CD4-positive, alpha-beta T cell treated with Interleukin-2 at 100 ng/mL for 4 hours (primary cell): ENCODE measurements at places on chromosomes 3 and 15.

- no peak for DNase-seq
These were observed 124.8 kb downstream of the DMXL2 start for GRCh38 chr15:51497806-51498205.

DNA sequence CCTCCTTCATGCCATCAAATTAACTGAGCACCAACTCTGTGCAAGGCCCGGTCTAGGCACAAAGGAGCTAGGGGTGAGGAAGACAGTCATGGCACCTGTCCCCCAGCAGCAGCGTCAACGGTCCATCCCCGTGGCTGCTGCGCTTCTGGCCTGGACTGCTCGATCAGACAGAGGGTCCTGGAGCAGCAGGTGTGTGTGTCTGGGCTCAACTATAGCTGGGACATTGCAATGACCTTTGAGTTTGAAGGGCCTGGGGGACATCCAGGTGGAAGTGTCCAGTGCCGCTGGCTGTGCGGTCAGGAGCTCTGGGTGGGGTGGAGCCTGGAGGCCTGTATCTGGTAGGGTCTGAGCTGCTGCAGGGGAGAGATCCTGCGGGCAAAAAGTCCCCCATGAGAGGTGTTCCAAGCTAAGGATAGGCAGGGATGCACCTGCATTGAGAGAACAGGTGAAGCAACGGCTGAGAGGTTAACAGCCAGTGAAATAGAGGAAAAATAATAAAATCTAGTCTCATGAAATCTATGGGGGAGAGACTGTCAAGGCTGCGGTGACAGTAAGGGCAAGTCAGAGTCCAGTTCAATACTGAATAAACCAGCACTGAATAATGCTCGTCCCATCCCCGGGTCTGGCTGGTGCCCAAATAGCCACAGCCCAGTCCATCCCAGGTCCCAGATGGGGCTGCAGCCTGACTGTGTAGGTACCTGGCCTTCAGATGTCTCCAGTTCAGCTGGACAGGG, 25.4 kb upstream of the SLC41A3 start:
- DNase-seq: no peak

GRCh38 chr15:57797568-57798267, 91.2 kb downstream of the POLR2M start:
- no peak for DNase-seq

- no peak for DNase-seq
These were observed 242.8 kb upstream of the CNTN4 start for GRCh38 chr3:1855841-1856240.

DNA sequence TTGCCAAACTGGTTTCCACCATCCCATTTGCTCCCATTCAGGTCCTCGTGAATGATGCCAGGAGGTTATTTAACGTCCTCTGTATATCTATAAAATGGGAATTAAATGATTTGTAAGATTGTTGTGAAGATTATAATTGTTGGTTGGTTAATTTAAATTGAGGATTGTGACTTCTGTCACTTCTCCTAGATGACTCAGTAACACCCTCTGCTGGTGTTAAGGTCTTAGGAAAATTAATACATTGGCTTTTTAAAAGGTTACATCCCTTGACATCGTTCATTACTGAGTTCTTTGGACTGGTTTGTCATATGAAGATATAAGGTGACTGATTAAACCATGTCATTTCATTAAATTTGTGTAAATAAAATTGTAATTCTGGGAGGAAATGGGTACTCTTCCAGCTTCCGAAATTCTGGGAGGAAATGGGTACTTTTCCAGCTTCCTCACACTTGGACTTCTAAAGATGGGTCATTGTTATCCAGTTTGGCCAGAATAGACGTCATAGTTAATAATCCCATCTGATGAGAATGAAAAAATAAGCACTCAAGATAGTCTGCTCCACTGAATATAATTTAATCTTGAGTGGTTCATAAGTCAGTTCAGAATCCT, 33.3 kb upstream of the PAQR5 start:
- DNase-seq: peak; percentile 18

DNA sequence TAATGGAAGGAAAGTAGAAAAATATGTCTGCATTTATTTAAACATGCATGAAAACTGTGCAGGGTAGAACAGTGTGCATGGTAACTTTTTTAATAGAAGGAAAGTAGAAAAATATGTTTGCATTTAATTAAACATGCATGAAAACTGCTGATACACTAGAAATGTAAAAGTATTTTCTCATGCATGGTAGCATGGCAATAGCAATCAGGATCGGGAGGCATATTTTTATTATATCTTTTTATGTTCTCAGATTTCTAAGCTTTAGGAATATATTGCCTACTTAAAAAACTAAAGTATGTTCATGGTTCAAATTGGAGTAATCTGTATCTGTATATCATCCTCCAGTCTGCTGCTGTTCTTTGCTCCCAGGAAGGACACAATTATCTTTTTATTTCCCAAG, 1468.9 kb upstream of the GBE1 start:
- no peak for DNase-seq

GRCh38 chr3:111072031-111072921, 660 bp downstream of the NECTIN3 start:
- peak; percentile 27 for DNase-seq

DNA sequence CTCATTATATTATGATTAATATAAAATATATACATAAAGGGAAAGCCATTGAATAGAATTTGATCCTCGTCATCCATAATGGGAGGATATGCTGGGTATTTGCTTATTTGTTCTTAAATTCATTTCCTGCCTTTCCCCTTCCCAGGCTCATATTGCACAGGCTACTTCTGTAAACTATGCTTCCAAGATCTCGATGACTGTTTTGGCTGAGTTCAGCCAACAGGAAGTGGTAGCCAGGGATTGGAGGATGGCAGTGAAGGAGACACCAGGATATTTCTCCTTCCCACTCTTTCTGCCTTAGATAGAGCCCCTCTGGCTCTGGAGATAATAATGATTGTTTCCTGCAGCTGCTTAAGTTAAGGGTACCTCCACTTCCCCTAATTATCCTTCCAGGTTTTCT, 44.3 kb upstream of the DYNC1LI1 start:
- no peak for DNase-seq

GRCh38 chr3:89474333-89475130, 367.1 kb downstream of the EPHA3 start:
- DNase-seq: no peak

DNA sequence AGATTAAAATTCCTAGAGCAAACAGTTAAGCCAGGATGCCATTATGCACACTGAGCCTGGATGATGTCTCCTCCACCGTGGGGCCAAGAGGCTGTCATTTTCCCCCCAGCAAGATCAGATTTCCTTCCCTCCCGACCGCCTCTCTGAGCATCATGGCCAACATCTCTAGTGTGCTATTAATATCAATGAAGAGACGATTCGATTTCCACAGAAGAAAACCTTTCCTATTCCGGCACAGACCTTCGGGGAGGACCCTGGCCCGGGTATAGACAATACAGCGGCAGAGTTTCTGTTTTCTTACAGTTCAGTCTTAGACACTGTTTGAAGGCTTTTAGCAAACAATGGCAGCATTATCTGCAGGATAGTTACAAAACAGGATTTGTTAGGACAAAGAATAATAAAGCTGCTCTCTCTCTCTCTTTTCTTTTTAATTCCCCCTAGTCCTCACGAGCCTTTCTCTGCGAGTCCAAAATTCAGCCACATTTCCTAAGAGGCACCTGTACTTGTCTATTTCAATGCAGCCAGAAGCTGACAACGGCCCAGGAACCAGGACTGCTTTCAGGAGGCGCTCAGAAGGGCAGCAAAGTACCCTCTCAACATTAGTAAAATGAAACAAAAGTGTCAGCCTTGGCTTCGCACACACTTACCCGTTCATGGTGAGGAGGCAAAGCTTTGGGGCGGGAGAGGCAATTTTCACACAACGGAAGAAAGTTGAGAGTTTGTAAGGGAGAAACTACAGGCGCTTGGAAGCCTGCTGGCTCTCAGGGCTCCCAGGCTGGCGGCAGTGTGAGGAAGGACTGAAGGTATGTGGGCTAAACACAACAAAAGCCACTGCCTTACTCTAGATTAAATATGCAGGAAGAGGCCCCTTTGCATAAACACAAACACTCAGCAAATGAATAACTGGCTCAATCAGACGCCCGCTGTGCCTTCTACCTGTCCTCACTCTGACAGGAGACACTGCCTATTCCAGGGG, 278.0 kb downstream of the FOXP1 start:
- DNase-seq: peak; percentile 15

DNA sequence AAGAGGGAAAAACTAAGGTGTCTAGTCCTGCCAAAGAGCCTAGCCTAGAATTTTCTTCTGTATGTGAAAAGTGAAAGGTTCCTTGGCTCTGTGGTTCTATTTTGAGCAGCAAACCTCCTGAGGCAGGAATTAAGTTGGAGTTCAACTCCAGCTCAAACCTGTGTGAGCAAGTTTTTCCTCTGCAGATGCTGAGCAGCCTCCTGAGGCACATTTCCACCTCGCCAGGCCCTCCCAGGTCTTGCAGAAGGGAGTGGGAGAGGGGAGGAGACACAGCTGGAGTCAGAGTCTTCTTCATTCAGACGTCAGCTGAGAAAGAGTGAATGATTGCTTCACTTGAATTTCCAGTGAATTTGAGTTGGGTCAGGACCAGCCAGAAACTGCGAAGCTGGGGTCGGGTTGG, 69.5 kb upstream of the ETV5 start:
- DNase-seq: no peak

- no peak for DNase-seq
These were observed 324.8 kb upstream of the CTDSPL start for GRCh38 chr3:37536840-37537239.
